H1 (cell line): ENCODE measurements at places on chromosomes 12 and 14. TPM values are rescaled to one million over a fixed set of nuclear protein-coding genes. Genes with fewer than 3 reads are reported as not detected.

ACOT4 gene
- total RNA-seq = 0.48 and 0.80 TPM in 2 replicates

SERPINA10 gene
- not detected in 2 replicates for total RNA-seq

NTN4 gene
- total RNA-seq = 1.3 and 1.7 TPM in 2 replicates

CCDC38 gene
- not detected in 2 replicates for total RNA-seq

GALNT8 gene
- total RNA-seq = 5.4 and 8.3 TPM in 2 replicates

IFNG-AS1 gene
- total RNA-seq = not detected in 2 replicates

OVCH1 gene
- total RNA-seq = 0.07 and 0.10 TPM in 2 replicates

MGP gene
- total RNA-seq = not detected in 2 replicates
